Esophagus muscularis mucosa (tissue), 4 donors: ENCODE measurements at places on chromosomes 7 and 10.
A peak's percentile ranks its signal among the peaks of the same experiment; 100 is the strongest.

- DNase-seq, result no peak
Measured at GRCh38 chr10:56567580-56567979, 206.5 kb upstream of the ZWINT start.

- no peak for DNase-seq
Measured at GRCh38 chr7:22093001-22093400, 147.3 kb upstream of the CDCA7L start.

GRCh38 chr10:122349758-122350369 lies 24.6 kb upstream of the PLEKHA1 start:
- DNase-seq, result no peak

GRCh38 chr7:23346316-23346715 lies 47.2 kb downstream of the MALSU1 start:
- no peak for DNase-seq

- DNase-seq, result no peak
Measured at GRCh38 chr10:2942938-2943337, 124.4 kb upstream of the PFKP start.

- DNase-seq, result peak; percentile 81
Measured at GRCh38 chr10:35711615-35712411, 69.7 kb upstream of the FZD8 start.

DNA sequence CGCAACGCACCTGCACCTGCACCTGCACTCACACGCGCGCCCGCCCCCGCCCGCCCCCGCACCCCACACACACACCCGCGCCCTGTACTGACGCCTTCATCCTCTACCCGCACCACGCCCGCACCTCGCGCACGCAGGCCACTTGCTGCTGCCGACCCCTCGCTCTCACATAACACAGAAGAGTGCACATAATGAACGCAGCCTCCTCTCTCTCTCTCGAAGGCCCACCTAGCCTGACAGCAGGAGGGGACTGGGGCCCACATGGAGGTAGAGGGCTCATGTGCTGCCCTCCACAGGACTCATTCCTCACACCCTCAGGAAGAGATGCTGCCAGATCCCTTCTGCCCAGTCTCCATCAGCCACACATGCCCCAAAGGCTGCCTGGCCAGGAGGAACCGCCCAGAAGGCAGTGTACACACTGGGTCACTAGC lies 432 bp upstream of the CAMK2B start:
- peak; percentile 62 for DNase-seq

DNA sequence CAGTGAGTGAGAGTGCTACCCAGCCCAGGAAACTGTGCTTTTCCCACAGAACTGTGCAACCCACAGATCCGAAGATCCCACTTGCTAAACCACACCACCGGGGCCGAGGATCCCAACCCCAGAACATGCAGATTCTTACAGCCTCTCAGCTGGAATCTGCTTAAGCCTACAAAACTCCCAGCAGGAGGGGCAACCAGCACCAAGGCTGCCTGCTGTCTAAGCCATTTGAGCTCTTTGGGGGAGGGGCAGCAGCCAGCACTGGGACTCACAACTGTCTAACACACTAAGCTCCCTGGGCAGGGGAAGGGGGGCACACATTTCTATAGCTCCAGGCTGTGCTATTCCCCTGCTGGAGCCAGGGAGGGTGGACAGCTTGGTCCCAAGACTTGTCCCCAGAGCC lies 529.9 kb downstream of the XPNPEP1 start:
- DNase-seq, result no peak

- peak; percentile 64 for DNase-seq
Measured at GRCh38 chr10:128885573-128886555, 581.2 kb upstream of the MGMT start.

GRCh38 chr10:97138846-97139245 lies 46.9 kb downstream of the SLIT1 start:
- no peak for DNase-seq

DNA sequence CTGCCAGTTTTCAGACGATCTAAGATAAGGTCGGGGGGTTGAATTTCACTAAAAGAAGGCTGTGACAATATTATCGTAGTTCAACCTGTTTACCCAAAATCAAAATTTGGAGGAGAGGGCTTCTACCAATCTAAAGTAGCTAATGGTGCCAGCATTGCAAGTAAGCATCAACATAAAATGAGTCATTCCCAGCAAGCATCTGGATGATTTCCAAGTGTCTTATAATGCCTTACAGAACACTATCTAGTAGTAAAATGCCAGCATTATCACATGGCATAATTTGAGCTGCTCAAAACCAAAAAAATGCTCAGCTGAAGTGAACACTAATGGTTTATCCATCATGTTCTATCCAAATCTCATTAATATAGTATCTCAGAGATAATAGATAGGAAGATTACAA lies 1193.9 kb downstream of the DNAJB9 start:
- DNase-seq, result no peak

DNA sequence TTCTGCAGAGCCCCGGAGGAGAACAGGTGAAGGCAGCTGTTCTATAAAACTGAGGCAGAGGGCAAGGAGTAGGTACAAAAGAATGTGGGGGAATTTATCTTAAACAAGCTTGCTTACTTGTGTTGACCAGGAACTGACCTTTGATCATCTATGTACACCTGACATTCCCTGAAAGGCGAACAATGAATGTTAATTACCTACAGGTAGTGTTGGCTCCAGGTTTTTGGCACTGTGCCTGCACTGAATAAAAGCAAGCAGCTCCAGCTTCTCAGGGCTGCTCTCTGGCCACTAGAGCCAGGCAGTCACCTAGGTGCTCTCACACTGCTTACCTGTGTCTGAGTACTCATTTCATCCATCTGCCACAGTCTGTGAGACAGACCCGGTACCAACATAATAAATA lies 87.0 kb downstream of the RAPGEF5 start:
- DNase-seq, result no peak

- DNase-seq, result no peak
Measured at GRCh38 chr10:119608316-119609155, 11.8 kb upstream of the TIAL1 start.

DNA sequence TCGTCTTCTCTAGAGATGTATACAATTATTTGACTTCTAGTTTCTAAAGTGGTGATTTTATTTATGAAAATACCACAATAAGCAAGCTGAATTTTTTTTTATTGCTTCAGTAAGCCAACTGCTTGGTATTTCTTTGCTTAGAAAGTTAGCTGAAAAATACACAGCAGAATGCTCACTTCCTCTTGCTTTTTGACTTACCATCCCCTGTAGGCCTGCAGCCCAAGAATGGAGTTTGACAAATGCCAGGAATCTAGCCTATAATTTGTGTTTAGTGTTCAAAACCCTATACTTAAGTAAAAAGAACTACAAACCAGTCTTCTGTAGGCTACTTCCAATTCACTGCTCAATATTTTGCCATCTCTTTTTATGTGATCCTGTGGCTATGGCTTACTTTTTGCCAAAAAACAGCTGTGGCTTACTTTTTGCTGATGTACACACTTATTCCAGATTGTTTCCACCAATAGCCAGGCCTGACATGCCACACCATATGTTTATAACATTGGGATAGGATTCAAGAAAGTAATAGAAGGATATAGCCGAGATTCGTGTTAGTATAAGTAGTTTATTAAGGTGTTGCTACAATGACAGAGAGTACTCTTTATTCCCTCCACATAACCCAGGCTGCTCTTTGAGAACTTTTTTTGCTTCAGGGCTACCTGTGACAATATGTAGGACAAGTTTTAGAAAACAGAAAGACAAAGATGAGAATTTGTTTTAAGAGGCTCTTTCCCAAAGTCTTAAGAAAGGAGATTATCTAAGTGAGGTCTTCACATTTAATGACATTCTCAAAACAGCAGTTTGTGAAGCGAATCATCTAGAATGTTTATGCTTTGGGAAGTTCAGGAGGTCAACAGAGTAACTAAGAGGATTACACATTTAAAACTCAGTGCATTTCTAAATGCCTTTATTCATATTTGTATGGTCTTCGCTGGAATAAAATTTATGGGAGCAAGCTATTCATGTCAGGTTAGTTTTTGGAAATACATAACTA lies 263.9 kb upstream of the FZD1 start:
- no peak for DNase-seq

DNA sequence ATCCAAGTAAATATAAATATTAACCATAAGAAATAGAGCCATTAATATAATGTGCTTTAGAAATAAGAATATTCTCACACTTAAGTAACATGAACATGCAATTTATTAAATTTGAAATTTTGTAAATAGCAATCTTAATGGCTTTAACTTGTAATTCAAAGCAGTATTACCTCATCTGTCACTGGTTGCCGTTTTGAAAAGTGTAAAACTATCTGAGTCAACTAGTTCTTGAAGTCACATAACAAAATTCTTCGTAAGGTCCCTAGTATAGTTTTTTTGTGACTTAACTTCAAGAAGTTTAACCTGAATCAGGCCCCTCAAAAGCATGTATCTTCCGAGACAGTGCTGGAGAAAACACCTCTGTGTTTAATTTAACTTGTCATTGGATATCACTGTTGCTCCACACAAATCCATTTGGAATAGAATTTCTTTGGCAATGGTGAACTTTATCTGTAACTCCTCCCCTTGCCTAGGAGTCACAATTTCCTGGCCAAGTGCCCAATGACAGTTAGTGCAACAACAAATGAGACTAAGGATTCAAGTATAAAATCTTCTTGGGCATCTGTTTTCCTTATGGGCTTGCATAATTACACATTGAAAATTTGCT lies 47.1 kb downstream of the NT5C2 start:
- DNase-seq, result no peak

DNA sequence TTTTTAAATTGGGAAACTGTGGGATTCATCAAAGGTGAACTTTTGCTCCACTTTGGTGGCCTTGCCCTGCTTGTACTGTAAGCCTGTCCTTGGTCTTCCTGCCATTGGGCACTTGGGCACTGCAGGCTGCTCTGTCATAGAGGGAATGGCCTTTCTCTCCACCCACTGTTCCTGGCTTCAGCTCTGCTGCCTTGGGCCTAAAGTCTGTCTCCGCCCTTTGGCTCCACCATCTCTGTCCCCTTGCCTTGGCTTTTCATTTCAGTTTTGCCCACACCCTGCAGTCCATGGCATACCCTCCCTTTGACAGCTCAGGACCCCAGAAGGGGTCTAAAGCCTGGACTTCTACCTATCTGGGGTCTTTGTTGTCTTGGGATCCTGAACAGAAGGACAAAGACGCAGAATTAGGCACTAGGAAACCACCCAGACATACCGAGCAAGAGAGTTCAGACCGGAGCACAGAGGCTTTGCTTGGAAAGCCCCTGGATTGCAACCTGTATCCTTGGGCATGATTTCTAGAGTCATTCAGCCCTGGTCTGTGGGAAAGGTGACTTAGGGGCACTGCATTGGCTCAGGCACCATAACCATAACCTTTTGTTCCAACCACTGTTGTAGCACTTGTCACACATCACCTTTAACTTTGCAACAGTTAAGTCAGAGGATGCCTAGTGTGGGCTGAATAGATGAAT lies 5.2 kb upstream of the ARHGAP22 start:
- peak; percentile 57 for DNase-seq

GRCh38 chr10:79266543-79267312 lies 80.5 kb upstream of the PPIF start:
- DNase-seq, result no peak

DNA sequence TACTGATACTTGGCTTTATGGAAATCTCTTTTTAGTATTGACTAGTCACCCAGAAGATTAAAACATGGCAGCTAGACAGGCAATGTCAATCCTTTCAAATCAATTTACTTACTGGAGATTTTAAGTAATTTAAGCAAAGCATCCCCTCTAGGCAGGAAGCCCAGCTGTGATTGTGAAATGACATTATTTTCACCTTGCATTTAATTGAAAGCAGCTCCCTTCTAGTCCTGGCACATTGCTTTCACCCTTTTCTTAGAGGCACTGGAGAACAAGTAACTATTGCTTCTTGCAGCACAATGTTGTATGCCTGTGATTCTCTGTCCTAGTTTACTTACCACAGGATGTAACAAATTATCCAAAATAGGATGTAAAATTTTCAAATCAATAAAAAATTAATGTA lies 13.3 kb downstream of the ST7 start:
- DNase-seq, result no peak

DNA sequence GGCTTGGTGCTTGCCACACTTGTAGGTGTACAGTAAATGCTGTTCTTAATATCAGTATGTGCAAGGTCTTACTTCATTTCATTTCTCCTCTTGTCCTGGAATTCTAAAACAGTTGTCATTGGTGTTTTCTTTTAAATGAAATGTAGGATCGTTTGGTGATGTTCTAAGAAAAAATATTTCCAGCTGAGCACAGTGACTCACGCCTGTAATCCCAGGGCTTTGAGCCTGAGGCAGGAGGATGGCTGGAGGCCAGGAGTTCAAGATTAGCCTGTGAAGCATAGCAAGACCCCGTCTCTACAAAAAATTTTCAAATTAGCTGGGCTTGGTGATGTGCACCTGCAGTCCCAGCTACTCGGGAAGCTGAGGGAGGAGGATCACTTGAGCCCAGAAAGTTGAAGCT lies 32.6 kb upstream of the ELN start:
- no peak for DNase-seq

- DNase-seq, result no peak
Measured at GRCh38 chr7:54543051-54543488, 895 bp downstream of the VSTM2A start.

DNA sequence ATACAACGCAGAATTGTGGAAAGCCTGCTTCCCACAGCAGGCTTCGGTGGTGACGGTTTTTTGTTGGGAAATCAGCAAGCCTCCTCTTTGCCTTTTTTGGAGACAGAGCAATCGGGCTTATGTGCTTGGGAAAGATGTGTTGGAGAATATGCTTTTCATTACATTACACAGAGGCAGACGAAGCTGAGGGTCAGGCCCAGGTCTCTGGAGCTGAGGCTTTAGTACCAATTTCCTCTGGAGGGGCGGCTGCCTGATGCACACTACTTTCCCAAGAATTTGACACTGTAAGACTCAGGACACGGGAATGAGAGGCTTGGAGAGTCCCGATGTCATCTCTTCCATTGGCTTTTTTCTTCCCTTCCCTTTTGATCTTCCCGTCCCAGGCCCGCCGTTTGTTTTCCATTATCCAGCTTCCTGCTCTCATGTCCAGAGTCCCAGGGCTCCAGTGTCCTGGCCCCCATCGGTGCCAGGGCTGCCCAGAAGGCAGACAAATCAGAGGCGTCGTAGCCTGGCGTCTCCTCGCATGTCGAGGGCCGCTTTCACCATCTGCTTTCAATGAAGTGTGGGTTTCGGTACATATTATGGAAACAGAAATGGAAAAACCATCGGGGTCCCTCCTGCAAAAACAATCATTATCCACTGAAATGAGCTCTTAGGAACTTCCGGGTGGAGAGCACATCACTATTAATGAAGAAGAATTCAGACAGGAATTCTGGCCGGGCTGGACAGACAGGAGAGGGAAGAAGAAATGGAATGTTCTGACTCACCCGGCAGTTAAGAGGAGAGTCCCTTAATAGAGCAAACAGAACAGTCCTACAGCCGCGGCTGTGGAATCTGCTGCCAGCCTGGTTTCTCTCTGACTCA lies 123.0 kb upstream of the JCAD start:
- DNase-seq, result no peak

DNA sequence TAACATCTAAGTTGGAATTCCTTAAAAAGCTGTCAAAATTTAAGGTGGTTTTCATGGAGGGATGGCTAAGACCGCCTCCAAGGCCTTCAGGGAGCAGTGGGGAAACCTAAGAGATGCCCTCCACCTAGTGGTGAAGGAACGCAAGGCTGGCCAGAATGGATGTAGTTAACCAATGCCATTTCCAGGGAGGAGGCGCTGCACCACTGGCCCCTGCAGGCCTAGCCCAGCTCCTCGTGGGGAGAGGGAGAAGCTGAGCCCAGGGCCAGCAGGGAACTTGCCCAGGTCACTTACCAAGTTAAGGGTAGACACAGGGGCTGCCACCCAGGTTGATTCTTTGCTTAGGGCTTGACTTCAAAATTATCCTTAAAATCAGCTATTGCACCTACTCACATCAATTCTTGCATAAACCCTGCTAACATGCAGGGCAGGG lies 32.0 kb downstream of the FIGNL1 start:
- DNase-seq, result no peak
